Right cardiac atrium (tissue), 5 donors: ENCODE measurements at places on chromosomes 2 and 18.

GRCh38 chr2:72926368-72926767, 9.0 kb downstream of the EMX1 start:
- no peak for DNase-seq

DNA sequence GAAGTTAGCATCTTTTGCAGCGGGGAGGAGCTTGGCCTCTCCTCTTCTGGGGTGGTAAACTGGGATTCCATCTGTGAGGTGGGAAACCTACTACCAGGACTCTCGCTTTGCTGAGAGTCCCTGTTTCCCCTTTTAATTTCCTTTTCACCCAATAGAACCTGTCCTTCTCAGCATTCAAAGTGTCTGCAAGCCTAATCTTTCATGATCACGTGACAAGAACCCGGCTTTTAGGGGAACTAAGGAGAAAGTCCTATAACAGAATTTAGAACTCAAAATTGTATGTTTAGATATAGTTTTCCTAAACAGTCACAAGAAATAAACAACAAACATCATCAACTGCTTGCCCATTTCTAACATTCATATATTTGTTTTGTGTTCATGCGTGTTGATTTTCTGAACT, 103.6 kb upstream of the CDH19 start:
- DNase-seq, result no peak

- no peak for DNase-seq
Measured at GRCh38 chr2:33859811-33860461, 260.8 kb upstream of the FAM98A start.

DNA sequence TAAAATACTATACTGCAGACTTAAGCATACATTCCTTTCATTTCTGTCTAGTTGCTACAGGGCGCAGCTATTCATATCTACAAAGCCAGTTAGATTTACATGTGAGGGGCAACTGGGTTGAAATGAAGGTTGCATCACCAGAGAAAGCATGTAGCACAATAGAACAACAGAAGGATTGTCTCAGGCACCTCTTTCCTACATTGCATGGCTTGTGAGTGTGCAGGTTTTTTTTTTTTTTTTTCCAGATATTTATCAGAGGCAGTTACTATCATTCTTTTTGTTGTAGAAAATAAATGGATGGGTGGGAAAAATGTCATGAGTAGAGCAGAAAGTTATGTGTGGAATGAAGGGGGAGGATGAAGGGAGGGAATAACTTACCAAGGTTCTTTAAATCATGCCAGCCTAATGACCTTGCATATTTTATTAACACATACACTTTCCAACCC, 86.8 kb downstream of the ERBB4 start:
- DNase-seq, result no peak

GRCh38 chr18:9062418-9062751, 40.1 kb upstream of the NDUFV2 start:
- DNase-seq, result no peak

DNA sequence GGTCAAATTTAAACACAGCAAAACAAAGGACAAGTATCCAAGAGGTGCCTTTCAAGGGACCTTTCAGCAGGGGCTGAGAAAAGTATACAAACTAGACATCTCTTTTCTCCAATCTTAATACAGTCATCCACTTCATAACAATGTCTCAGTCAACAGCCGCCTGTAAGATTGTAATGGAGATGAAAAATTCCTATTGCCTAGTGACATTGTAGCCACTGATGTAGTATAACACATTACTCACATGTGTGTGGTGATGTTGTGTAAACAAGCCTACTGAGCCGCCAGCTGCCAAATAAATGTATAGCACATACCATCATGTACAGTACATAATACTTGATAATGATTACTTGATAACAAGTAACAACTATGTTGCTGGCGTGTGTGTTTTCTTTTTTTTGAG, 31.0 kb downstream of the VIT start:
- DNase-seq, result no peak
